ENCODE measurements at places on chromosomes 16 and 17.
A peak's percentile ranks its signal among the peaks of the same experiment; 100 is the strongest.

DNA sequence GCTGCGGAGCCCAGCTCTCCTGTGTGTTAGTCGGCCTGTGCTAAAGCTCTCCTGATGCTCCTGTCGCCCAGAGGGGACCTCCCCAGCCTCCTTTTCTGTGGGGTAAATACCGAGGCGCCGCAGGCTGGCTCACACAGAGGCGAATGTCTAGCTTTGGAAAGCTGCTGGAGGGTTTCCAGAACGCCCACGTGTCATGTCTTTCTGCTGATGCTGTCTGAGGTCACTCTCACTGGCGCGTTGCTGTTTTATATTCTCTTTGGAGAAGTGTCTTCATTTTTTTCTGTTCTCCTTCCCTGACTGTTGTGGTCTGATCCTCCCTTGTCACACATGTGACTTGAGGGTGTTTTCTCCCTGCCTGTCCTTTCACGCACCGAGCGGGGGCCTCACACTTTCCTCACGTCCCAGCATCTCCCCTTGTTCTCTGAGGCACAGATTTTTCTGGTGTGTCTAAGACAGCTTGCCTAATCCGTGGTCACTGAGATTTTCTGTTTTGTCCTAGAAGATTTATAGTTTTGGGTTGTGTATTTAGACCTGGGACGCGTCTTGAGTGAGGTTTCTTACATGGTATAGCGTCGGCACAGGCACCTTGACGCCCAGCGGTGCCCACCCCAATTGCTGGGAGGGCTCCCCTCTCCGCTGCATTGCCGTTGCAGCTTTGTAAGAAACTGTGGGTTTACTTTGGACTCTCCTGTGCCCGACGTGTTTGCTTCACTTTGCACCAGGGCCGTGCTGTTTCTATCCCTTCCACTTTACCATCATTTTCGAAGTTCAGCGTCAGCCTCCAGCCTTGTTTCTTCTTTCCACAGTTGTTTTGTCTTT lies 92.1 kb upstream of the ZNF750 start:
- no peak for DNase-seq

GRCh38 chr16:22711847-22712246 lies 102.1 kb upstream of the HS3ST2 start:
- no peak for DNase-seq

GRCh38 chr17:3669085-3669347 lies 404 bp downstream of the EMC6 start:
- DNase-seq, result no peak

DNA sequence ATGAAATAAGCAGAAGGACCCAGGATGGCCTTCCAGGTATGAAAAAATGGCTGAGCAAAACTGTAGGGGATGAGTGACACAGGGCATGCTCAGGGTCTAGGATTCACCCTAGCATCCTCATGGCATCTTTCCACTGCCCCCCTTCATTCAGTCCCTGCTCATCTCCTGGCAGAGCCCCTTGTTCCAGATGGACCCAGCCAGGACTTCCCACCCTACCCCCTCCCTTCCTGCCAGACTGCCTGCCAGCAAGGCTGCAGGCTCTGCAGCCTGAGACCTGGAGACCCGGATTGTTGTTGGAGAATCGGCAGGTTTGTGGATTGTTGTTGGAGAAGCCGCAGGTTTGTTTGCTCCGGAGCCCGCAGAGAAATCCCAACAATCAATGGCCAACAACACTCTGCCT lies 6.6 kb downstream of the SEZ6 start:
- peak; percentile 35 for DNase-seq

DNA sequence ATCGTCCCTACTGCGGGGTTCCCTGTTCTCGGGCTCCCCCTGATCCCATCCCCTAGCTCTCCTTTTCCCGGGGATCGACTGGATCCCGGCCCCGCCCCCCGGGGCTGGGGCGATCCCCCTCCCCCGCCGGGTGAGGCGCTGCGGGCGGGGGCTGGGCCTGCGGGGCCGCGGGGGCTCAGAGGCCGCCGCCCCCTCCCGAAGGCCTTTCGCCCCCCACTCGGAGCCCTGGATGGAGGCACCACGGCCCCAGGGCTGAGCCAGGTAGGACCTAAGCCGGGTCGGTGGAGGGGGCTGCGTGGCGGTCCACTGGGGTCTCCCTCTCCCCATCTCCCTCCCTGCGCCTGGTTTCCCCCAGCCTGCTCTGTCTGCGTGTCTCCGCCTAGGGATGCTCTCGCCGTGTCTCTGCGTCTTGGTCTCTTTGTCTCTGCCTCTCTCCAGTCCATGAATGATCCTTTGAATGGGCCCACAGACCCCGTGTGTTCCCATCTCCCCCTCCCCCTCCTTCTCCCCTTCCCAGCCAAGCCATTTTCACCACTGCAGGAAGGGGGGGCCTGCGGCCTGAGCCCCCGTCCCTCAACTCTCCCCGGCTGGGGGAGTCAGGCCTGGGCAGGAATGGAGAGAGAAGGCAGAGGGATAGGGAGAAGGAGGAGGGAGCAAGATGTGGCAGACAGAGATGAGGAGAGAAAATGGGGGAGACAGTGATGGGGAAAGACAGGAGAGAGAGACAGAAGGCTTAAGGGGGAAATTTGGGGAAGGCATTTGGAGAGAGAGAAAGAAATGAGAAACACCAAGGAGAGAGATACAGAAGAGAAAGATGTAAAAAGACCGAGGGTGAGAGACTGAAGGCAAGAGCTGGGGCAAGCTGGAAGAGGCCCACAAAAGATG lies 1.7 kb upstream of the TMEM256 start:
- no peak for DNase-seq

DNA sequence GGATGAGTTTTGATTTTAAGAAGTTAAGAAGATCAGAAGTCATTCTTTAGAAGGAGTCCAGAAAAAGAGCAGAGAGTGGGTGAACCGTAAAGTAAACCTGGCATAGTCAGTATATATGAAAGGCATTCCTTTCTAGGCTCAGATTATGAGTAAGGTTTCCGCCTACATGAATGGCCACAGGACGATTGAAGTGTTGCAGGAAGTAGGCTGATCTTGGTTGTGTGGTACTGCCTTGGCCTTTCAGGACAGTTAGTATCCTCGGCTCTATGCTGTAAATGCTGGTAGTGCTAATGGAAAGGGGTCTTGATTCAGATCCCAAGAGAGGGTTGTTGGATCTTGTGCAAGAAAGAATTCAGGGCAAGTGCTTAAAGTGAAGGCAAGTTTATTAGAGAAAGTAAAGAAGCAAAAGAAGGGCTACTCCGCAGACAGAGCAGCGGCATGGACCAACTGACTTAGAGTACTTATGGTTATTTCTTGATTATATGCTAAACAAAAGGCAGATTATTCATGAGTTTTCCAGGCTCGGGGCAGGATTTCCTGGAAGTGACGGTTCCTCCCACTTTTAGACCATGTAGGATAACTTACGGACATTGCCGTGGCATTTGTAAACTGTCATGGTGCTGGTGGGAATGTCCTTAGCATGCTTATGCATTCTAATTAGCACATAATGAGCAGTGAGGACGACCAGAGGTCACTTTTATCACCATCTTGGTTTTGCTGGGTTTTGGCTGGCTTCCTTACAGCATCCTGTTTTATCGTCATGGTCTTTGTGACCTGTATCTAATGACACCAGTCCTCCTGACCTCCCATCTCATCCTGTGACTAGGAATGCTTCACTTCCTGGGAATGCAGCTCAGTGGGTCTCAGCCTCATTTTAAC lies 164.8 kb downstream of the SNX29 start:
- DNase-seq, result no peak

DNA sequence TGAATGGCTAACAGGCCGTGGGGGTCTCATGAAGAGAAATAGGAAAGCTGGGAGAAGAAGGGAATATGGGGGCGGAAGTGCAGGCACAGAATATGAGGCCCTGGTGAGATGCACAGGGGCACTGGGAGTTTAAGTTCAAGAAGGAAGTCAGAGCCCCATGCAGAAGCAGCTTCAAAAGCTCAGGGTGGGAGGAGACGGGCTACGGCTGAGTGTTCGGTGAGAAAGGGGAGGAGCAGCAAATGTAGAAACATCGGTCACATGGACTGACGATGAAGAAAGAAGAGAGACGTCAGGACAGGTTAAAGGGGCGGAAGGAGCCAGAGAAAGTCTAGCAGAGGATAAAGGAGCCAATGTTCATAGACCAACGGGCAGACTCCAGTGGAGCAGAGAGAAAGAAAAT lies 204.5 kb upstream of the ZFHX3 start:
- DNase-seq, result no peak

DNA sequence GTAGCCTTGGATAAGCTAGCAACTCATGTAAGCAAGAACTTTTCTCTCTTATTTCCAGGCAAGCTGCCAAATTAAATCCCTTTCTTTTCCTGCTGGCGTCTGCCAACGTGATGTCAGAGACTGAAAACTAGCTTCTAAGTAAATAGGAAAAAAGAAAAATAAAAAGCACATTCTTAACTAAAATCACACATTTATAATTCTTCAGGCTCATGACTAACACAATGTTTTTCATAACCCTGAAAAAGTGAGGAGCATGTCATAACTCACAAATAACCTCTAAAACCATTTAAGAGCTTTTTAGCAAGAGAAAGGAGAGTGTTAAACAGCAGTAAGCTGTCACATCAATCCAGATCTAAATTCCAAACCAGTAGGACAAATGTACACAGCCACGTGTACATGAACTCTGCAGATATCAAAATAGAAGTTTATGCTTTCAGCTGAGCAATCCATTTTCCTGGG lies 110.0 kb downstream of the N4BP1 start:
- no peak for DNase-seq

DNA sequence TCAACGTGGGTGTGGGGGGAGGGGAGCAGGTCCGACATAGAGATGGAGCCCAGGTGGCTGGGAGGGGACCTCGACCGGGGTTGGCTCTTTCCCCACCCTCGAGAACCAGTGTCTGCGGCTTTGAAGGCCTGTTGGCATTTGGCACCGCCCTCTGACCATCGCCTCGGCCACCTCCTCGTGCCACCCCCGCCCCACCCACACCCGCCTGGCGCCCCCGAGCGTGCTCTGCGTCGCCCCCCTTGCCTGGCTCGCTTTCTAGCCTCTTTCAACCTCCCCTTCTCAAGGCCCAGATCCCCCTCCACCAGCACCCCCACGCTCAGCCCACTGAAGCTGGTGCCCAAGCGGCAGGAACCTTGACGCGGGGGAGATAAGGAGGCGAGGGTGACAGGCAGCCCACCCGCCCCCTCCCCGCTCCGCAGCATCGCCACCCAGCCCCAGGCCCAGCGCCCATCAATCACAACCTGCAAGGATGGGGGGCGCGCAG lies 619 bp downstream of the CACNB1 start:
- no peak for DNase-seq

GRCh38 chr17:6243186-6243585 lies 173.0 kb downstream of the WSCD1 start:
- DNase-seq, result no peak

DNA sequence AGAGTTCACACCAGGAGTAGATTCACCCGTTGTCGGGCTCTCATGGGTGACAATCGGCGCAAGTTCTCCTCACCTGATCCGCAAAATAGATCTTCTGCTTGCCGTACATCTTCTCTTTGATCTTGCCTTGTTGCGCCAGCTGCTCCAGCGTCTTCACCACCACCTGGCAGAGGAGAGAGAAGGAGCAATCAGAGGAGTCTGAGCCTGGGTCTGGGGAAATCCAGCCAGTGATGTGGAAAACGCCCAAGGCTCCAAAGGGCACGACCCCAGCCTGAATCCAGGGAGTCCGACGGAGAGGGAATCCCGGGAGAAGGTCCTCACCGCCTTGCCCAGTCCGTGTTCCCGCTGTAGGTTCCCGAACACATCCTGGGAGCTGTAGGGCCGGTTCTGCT lies 393 bp downstream of the PSMC3IP start:
- DNase-seq, result no peak

DNA sequence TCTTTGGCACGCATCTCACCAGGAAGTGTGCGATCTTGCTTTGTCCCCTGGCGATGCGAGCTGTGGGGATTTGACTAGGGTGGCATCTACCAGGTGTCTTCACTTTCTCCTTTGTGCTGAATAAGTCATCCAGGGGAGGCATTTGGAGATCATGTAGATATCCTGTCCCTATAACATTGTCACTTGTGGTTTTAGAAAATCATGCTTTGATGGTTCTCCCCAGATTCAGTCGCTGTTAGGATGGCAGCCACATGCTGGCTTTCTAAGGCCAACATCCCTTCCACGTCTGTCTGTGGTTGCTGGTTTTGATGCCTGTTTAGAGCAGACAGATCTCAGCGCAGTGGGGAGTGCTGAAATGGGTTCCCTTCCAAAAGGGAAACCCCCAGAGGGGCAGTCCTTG lies 2.5 kb downstream of the ADAD2 start:
- DNase-seq, result no peak
